Kidney (tissue), 22 donors: ENCODE measurements at places on chromosomes 12 and 14.

- DNase-seq: no peak
Observed at GRCh38 chr12:94770791-94771190, 120.4 kb upstream of the TMCC3 start.

- no peak for DNase-seq
Observed at GRCh38 chr12:27818401-27818918, 38.4 kb upstream of the MANSC4 start.

DNA sequence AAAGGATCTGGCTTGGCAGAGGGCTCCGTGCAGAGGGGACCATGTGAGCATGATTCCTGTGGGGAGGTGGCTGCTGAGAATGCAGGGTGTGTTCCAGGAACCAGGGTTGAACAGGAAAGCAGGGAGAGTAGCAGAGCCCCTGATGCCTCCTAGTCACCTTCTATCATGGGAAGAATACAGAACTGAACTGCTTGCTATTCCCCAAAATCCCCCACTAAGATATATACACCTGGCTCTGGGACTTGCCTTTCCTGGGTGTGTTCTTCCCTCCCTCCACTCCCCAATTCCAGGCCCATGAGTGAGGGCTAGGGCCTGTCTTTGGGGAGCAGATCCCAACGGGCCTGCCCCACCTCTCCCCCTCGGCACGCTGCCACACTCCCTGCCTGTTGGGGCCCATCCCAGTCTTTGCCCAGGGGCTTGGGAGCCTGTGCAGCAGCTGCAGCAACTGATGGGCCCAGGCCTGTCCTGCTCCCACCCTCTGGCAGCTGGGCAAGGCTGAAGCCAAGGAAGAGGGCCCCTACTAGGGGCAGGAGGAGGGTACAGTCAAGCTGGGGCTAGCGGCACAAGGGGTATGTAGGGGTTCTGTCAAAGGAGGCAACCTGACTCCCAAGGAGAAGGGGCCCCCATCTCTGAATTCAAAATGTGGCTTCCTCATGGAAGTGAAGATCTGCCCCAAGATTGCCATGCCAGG lies 3.2 kb downstream of the AJUBA start:
- DNase-seq: no peak

DNA sequence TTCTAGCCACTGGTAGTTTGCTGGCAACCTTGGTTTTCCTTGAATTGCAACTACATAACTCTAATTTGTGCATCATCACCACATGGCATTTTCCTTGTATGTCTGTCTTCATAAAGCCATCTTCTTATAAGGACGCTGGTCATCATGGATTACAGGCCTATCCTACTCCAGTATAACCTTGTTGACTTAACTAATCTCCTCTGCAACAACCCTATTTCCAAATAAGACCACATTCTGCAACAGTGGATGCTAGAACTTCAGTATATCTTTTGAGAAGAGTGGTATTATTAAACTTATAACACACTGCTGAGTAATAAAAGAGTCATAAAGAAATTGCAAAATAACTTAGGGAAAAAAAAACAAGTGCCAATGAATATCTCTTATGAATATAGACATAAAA lies 511.8 kb upstream of the FOXG1 start:
- DNase-seq: no peak

GRCh38 chr12:6073426-6073825 lies 51.0 kb downstream of the VWF start:
- no peak for DNase-seq

GRCh38 chr12:92676710-92677109 lies 26.1 kb upstream of the PLEKHG7 start:
- DNase-seq: no peak

GRCh38 chr12:41681898-41682297 lies 462.8 kb downstream of the GXYLT1 start:
- no peak for DNase-seq

GRCh38 chr12:120453977-120454376 lies 7.7 kb downstream of the GATC start:
- no peak for DNase-seq

GRCh38 chr14:77965919-77966435 lies 166.1 kb downstream of the ADCK1 start:
- peak; percentile 94 for DNase-seq

DNA sequence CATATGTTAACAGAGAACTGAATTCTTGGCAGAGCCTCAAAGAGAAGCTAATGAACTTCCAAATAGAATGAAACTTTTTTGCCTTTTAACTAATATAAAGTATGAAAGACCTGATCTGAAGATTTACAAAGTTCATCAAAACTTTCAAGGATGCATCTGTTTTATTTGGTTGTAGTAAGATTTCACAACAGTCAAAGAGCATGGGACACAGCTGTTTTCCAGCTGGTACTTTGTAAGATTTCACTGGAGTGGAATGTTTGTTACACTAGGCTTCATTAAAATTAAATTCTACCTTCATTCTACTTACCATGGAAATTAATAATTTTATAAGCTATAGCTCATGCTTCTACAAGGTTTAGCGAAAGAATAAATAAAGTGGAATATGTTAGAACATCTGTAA lies 351.2 kb downstream of the SLC6A15 start:
- peak; percentile 14 for DNase-seq

GRCh38 chr14:80981156-80981555 lies 25.7 kb downstream of the TSHR start:
- DNase-seq: no peak

GRCh38 chr12:117854339-117855012 lies 114.3 kb downstream of the KSR2 start:
- DNase-seq: peak; percentile 44

GRCh38 chr14:53519137-53519536 lies 366.0 kb upstream of the DDHD1 start:
- DNase-seq: peak; percentile 27

- DNase-seq: peak; percentile 89
Observed at GRCh38 chr12:13179211-13180074, 17.1 kb upstream of the EMP1 start.

GRCh38 chr12:40969796-40970195 lies 218.3 kb upstream of the PDZRN4 start:
- DNase-seq: no peak

GRCh38 chr12:11673666-11674461 lies 24.4 kb downstream of the ETV6 start:
- DNase-seq: no peak

DNA sequence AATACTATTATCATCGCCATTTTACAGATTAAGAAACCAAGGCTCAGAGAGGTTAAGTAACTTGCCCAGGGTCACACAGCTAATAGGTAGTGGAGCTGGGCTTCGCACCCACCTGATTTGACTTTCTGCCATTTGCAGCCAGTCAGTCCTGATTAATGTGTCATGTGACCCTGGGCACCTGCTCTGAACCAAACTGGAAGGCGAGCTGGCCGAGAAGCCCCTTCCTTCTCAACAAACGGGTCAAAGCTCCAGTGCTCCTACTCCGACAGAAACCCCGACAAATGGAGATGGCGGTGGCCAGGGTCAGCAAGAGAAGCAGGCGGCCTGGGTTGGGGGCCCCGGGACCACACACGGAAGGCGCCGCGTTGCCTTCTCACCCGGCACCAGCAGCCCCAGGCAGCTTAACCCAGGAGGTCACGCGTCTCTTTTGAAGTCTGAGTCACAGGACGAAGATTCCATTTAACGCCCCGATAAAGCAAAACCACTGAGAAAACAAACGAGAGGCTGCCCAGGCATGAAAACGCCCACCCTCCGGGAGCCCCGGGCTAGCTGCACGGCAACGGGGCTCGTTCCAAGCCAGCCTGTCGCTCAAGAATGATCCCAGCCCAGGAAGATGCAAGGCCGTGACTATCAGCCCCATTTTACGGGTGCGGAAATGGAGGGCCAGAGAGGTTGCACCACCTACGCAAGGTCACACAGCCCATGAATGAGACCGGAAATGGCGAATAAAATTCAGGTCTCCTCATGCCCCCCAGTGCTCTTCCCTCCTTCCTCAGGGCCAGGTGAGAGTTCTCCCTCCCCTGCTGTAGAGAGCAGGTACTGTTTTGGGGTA lies 124.8 kb downstream of the SCARB1 start:
- DNase-seq: peak; percentile 81

DNA sequence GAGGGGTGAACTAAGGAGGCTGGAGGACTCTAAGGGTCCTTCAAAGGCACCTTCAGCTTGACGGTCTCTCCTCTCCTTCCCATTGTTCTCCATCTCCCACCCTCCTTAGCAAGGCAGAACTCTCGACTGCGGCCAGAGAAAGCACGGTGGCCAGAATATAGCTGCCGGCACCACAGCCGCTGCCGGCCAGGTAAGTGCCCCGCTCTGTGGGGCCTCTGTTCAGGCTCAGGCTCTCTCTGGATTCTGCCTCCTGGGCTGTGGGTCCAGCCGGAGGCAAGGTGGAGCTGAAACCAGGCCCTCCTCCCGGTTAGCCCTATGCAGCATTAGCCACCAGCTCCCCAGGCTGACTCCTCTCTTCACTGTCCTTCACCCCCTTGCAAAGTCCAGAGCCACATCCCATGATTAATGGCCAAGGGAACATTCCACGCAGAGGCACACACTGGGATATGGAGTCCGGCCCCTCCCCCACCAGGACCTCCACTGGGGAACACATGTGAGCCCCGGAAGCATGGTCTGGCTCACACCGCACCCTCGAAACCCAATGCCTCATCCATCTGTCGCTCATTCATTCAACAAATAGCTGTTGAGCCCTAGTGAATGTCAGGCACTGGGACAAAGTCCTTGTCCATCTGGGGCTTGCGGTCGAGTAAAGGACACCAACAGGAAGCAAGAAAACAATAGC lies 25.2 kb downstream of the LTBP2 start:
- DNase-seq: no peak

DNA sequence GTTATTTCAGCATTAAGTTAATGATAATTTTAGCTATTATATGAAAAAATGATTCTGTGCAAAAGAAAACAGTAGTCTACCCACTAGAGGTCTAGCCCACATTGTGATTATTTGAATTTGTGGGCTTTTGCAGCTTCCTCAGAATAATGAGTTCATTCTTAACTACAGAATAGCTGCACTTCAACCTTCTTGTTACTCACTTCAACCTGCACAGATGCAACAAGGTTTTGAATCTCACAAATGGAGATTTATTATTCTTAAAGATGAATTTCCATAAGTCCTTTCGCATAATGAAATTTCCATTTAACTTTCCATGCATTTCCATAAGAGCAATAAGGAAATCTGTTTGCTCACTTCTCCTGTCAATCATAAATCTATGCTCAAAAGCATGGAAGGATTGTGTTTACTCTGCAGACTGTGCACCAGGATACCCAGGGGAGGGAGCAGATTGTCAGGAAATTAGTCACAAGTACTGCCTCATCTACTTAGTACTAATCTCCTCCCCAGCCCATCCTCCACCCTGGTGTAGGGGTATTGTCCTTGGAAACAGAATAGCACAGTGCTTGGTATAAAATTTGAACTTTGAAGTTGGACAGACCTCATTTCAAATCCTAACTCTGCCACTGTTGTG lies 24.1 kb downstream of the PTGER2 start:
- no peak for DNase-seq

DNA sequence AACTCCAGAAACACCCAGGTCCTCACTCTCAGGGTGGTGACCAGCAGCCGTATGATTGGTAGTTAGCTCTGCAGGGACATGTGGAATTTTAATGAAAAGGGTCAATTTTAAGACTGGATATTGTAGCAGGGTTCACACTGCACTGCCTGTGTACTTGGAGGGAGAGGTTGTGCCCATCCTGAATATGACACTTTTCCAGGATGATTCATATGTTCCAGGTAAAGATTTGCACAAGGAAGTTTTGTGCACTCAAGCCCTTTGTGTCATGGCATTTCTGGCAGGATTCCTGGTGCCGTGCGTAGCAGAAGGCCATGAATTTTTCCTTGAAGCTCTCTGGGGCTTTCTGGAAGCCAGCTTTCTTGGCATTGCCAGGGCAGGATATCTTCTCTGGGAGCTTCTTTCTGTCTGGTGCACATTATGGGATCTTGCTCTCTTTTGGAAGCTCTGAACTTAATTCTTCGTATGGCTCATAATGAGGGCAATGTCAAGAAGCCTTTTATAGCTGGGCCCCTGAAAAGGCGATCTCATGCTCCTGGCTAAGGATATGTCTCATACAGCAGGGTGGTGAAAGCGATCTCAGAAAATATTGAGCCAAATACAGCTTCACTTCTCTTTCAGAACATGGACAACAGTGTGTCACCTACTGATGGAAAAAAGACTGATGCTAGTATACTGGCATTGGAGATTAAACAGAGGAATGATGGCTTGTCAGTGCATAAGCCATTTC lies 1133.9 kb downstream of the AACS start:
- DNase-seq: no peak

GRCh38 chr12:42698213-42698612 lies 108.7 kb upstream of the PRICKLE1 start:
- DNase-seq: no peak

- no peak for DNase-seq
Observed at GRCh38 chr12:121614872-121615467, 11.4 kb upstream of the ORAI1 start.

- no peak for DNase-seq
Observed at GRCh38 chr14:41397926-41398325, 208.8 kb upstream of the LRFN5 start.

GRCh38 chr14:93019367-93019843 lies 96.3 kb downstream of the ITPK1 start:
- no peak for DNase-seq

- peak; percentile 98 for DNase-seq
Observed at GRCh38 chr12:133080368-133081158, at the start of gene ZNF140. TSS of gene ZNF140 (plus strand) at chr12:133080923. CDS start at chr12:133081321, 398 bp downstream.

DNA sequence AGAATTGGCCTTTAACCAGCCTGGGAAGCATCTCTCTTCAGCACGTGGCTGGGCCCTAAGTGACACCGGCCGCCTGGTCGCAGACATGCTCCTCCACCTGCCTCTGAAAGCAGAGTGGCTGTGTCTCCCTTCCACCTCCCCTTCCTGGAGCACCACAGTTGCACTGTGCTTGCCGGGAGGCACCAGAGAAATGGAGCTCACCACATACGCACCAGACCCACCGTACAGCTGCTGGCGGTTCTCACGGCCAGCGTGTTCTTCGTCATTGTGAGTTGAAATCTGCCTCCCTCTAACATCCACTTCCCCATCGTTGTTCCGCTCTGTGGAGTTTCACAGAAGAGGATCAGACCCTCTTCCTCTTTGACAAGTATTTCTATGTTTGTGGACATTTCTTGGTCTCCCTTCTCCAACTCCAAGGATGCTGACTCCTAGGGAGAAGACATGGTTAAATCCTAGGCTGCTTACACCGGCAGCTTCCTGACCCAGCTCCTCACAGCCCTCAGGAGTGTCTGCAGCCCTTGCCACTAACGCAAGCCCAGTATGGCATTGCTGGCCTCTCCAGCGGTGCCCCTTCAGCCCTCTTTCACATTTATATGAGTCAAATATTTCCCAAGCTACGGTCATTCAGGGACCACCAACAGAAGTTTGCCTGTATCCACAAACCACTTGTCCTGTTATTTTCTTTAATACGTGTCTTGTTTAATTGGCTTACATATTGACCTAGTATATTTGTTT lies 11.5 kb upstream of the KRT5 start:
- no peak for DNase-seq
